Stimulated activated CD8-positive, alpha-beta memory T cell treated with anti-CD3 and anti-CD28 coated beads, Interleukin-12 subunit alpha, Interleukin-12 subunit beta, amount 100 ng/mL, for 1 hour (primary cell): ENCODE measurements at places on chromosomes 4 and X.

DNA sequence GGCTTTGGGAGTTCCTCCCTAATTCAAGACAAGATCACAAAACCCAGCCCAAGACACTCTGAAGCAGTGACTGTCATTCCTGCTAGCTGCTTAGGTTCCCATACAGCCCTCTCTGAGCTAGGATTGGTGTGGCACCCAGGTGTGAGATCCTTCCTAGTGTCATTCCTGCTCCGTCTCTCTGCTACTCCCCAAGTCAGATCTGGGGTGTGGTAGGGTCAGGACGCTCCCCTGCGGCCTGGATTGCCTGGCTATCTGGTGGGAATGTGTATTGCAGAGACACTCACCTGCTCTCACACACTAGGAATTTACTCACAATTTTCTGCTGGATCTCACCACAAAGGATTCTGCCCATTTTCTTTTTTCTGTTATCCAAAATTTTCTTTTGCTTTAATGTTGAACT is 560.8 kb upstream of the ATOH1 start:
- DNase-seq: no peak

DNA sequence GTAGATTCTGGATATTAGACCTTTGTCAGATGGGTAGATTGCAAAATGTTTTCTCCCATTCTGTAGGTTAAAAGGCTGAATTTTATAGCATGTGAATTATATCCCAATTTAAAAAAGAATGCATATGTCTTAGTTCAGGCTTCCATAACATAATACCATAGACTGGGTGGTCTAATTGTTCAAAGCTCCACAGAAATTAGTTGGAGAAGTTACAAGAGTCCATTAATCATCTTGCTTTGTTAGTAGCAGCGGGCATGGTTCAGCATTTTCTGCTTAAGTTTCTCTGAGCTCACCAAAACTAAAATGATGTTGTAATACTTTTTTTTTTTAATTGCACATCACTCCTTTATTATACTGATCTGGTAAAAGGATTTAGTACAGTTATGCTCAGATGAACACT is 1.8 kb downstream of the PGAM4 start:
- DNase-seq: no peak

DNA sequence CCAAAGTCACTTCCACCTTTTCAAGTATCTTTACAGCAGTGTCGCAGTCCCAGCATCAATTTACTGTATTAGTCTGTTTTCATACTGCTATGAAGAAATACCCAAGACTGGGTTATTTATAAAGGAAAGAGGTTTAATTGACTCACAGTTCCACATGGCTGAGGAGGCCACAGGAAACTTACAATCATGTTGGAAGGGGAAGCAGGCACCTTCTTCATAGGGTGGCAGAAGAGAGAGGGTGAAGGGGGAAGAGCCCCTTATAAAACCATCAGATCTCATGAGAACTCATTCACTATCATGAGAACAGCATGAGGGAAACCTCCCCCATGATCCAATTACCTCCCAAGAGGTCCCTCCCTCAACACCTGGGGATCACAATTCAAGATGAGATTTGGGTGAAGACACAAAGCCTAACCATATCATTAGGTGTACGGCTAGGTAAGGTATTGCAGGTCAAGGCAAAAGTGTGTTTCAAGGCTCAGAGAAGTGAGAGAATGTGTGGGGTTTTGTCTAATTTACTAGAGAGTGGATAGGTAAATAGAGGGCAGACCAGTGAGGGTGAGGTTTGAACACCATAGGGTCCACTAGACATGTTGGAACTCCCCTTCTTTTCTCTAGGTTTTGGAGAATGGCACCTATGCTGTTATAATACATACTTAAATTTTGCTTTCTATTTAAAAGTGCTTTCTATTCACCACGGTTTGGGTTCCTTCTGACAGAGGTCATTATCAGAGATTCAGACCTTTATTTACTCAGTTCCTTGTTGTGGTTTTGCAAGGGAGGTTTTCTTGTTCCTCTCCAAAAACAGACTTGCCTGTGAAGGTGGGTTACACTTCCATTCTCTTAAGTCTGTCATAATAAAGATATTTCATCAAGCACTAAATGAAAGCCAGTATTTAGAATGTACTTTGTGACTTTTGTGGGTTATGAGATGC is 186.6 kb downstream of the CPEB2 start:
- DNase-seq: no peak

DNA sequence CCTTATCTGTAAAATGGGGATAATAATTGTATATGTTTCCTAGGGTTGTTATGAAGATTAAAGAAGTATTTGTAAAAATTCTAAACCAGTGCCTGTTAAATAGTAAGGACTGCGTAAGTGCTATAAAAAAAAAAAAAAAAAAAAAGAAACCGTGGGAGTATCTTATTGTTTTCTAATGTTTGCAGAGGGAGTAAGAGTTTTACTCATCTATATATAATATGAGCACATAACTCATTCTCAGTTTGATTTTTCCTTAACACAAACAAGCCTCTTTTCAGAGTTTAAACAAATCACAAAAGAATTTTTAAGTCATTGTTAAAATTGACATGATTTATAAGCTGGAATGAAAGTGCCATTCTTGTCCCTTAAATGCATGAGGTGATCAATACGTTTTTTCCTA is 104.9 kb downstream of the AMELX start:
- no peak for DNase-seq

GRCh38 chrX:128848374-128848773 is 674.9 kb downstream of the SMARCA1 start:
- no peak for DNase-seq

- DNase-seq: no peak
Measured at GRCh38 chr4:155430895-155431795, 54.4 kb upstream of the MAP9 start.

DNA sequence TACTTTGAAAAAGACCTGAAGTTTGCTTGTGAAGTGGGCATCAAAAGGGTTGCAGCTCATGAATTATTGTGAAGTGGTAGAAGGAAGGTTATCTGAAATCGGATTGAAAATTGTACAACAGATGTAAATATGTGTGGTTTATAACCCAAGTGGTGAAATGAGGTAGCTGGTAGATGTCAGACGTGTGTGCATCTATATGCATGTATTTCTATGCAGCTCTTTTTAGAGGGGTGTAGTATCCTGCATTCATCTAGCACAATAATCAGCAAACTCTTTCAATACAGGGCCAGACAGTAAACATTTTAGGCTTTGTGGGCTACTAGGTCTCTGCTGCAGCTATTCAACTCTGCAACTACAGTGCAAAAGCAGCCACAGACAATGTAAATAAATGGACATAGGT is 9.4 kb downstream of the ATRX start:
- no peak for DNase-seq

GRCh38 chr4:38692421-38692820 is 28.4 kb downstream of the KLF3 start:
- no peak for DNase-seq

GRCh38 chr4:19025031-19025430 is 1003.5 kb upstream of the LCORL start:
- no peak for DNase-seq

DNA sequence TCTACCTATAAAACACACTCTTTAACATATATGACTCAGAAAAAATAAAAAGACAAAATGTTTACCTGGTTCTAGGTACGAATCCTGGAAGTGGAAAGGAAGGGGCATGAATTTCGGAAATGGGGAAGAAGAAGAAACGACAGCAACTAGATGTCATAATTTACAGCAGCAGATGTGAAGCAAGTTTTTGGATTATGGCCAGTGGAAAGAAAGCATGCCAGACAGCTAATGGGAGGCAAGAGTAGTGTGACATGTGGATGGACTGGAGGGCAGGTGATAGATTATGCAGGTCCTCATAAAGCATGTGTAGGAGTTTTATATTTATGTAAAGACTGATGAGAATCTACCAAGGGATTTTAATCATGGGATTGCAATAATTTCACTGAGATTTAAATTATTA is 279.0 kb upstream of the TACR3 start:
- DNase-seq: no peak

DNA sequence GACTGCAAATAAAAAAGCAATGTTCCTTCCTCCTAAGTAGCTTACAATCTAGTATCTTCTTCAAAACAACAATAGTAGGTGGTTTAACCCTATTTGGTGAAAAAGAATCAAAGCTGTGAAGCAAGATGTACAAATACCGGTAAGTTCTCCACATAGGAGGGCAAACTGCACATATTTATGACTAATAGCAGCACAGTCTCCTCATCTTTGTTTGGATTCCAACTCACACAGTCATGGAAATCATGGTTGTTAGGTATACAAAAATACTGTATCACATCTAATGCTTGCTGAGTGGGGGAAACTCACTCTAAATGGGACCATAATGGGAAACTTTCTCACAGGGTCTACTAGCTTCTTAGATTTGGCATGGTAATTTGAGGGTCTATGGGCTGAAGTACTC is 597.2 kb downstream of the INPP4B start:
- DNase-seq: no peak

- no peak for DNase-seq
Measured at GRCh38 chr4:112861691-112862674, 187.5 kb upstream of the ANK2 start.

DNA sequence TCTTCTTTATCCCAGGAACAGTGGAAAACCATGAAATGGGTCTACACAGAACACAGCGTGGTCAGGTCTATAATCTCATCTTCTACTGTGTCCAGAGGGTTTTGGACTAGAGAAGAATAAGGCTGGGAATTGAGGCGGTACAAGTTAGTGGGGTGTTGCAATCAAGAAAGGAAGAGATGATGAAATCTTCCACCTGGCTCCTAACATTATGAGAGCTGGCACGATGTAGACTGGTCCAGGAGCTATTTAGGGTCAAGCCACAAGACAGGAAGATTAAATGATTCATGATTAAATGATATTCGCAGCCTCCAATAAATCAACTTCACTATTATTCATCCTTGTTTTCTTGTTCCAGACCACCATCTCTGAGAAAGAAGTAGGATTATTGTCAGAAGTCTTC is 88.0 kb downstream of the ARSF start:
- no peak for DNase-seq

DNA sequence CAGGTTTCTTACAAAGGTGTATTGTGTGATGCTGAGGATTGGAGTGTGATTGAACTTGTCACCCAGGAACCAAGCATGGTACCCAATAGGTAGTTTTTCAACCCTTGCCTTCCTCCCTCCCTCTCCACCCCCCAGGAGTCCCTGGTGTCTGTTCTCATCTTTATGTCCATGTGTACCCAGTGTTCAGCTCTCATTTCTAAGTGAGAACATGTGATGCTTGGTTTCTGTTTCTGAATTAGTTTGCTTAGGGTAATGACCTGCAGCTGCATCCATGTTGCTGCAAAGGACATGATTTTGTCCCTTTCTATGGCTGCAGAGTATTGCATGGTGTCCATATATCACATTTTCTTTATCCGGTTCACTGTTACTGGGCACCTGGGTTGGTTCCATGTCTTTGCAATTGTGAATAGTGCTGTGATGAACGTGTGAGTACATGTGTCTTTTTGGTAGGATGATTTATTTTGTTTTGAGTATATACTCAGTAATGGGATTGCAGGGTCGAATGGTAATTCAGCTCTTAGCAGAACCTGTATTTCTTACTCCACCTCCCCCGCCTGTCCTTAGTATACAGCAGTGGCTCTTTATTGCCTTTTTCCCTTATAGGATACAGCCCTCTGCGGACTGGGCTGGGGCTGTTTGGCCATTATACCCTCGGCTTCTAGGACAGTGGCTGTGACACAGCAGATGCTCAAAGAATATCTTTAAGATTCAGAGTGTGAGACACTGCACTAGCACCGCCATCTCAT is 145.4 kb downstream of the PTTG2 start:
- no peak for DNase-seq

GRCh38 chr4:1752284-1753041 is 31.1 kb downstream of the TACC3 start:
- no peak for DNase-seq

- no peak for DNase-seq
Measured at GRCh38 chrX:9687899-9688298, 77.7 kb downstream of the GPR143 start.

GRCh38 chrX:16979226-16979625 is 32.8 kb downstream of the REPS2 start:
- no peak for DNase-seq

DNA sequence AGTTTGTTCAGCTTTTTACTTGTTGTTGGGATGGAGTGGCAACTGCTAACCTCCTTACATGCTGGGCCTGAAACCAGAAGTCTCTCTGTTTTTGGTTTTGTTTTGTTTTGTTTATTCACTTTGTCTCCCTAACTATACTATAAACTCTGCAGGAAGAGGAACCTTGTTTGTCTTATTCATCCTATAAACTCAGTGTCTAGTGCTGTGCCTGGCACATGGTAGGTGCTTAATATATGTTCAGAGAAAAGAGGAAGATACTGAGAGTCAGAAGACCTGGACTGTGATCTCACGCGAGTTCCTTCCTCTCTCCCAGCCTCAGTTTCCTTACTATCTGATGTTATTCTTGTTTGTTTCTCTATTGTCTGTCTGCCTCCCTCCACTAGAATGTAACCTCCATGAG is 71.3 kb downstream of the PRPS1 start:
- no peak for DNase-seq

DNA sequence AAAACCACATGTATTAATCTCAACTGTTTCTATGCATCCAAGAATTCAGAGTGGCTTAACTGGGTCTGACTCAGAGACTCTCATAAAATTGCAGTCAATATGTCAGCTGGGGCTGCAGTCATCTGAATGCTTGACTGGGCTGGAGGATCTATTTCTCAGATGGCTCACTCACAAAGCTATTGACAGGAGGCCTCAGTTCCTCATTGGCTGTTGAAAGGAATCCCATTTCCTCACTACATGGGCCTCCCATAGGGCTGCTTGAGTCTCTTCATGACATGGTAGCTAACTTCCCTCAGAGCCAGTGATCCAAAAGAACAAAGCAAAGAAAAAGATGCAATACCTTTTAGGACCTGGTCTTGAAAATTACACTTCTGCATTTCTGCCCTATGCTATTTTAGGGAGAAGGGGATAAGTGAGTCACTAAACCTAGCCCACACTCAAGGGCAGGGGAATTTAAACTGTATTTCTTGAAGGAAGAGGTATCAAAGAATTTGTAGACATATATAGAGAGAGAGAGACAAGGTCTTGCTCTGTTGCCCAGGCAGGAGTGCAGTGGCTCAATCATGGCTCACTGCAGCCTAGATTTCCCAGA is 9.8 kb downstream of the SCFD2 start:
- DNase-seq: no peak

- no peak for DNase-seq
Measured at GRCh38 chr4:183670960-183671555, 12.0 kb downstream of the TRAPPC11 start.

GRCh38 chr4:31114816-31115215 is 394.6 kb downstream of the PCDH7 start:
- DNase-seq: no peak
